ENCODE measurements at places on chromosomes 16 and 17. TPM values are rescaled to one million over a fixed set of nuclear protein-coding genes. Genes with fewer than 3 reads are reported as not detected.

- no peak for DNase-seq
Measured at GRCh38 chr17:62876673-62877405, 68.7 kb upstream of the MARCHF10 start.

GRCh38 chr17:48715496-48716399 lies 6.6 kb downstream of the PRAC1 start:
- no peak for DNase-seq

The SULT1A2 gene
- total RNA-seq, result 0.35 TPM

GRCh38 chr17:64786337-64786736 lies 124.2 kb upstream of the SMURF2 start:
- DNase-seq, result no peak

- no peak for DNase-seq
Measured at GRCh38 chr17:32648450-32648849, 161.7 kb downstream of the CDK5R1 start.

- no peak for DNase-seq
Measured at GRCh38 chr16:4676831-4677230, 16.5 kb upstream of the NUDT16L1 start.

DNA sequence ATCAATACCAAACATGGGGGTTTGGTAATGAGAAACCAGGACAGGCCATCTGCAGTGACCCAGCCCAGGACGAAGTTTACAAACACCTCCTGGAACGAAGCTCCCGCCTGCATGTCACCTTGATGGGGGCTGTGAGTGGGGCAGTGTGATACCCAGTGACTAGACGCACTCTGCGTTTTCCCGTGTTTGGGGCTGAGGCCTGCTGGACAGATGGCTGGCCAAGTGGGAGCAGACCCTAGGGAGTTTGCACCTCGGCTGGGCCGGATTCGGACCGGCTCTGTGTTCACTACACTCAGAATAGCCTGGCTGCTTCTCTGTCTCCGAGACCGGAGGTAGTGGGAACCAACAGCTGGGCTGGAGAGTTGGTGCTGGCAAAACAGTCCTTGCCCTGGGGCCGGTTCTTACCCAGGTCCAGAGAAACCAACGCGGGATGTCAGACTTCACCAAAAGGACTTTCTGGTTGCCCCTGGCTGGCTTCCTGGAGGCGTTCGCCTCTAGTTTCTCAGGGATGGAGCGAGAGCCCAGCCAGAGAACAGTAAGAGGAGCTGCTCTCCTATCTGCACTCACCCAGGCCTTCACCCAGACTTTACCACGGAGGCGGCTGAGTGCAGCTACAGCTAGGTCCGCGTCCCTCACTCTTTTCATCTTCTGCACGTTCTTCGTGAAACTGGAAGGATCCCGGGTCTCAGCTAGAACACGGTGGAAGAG lies 20.4 kb downstream of the CARHSP1 start:
- peak; percentile 27 for DNase-seq

- DNase-seq, result no peak
Measured at GRCh38 chr17:53570731-53571130, 252.0 kb upstream of the KIF2B start.

DNA sequence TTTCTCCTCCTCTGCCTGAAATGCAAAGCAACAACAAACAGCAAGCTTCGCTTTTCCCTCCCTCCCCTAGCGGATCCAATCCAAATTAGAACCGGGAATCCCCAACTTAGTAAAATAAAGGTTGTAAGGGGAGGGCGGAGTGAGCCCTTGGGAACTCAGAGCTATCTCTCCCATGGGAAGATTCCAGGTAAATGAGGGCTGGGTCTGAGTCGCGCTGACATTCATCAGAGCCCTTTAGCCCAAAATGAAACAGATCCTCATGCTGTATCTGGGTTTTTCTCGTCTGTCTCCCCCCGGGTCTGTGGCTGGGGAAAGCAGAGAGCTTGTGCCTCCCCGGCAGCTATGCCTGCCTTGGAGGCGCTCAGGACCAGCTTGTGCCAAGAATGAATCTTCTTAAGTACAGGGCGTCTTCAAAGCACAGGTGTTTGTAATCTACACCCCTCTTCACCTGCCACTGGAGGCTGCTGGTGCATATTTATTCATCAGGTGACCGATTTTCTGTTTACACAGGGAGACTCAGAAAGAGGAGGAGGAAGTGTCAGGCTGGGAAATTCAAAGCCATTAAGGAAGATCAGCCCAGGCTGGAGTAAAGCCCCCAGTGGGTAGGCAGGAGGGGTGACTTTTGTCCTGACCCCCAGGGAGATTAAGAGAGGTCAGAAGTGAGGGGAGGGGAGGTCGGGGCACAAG lies 55.0 kb upstream of the GSE1 start:
- DNase-seq, result no peak

GRCh38 chr16:78638371-78638770 lies 538.9 kb downstream of the WWOX start:
- no peak for DNase-seq
